CD4-positive, alpha-beta T cell treated with Interleukin-15 for 1 hour (primary cell): ENCODE measurements at places on chromosomes 2 and 18.

GRCh38 chr18:60739212-60739611, 366.6 kb upstream of the MC4R start:
- DNase-seq: no peak

- DNase-seq: no peak
Measured at GRCh38 chr2:182473635-182474034, 46.8 kb upstream of the PDE1A start.

DNA sequence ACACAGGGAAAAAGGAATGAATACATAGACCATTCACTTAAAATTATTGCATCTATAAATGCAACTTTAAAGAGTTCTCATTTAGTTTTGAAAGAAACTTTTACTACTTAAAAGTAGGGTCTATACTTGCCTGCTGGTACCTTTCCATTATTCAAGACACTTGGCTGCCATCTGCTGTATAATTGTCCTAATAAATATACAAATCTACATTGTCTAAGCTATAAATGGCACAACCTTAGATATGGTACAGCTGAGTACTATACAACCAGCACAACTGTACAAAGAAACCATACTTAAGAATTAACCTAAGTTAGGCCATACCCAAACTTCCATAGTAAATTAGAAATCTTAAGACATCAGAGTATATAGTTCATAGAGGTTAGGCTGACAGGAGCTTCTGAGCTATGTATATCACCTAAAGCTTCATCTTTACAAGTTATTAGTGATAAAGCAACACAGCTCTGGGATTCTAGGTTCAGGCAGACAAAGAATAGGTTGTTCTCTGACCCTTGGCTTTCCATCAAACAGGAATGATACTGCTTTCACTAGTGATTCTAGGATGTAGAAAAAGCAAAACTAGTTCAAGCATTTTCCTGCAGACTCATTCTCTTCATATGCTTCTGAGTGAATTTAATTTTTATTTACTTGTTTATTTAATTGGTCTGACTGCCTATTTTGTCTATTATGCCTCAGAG, 22.1 kb downstream of the EXOC6B start:
- DNase-seq: no peak

- DNase-seq: no peak
Measured at GRCh38 chr2:18484625-18485024, 75.8 kb downstream of the RDH14 start.

DNA sequence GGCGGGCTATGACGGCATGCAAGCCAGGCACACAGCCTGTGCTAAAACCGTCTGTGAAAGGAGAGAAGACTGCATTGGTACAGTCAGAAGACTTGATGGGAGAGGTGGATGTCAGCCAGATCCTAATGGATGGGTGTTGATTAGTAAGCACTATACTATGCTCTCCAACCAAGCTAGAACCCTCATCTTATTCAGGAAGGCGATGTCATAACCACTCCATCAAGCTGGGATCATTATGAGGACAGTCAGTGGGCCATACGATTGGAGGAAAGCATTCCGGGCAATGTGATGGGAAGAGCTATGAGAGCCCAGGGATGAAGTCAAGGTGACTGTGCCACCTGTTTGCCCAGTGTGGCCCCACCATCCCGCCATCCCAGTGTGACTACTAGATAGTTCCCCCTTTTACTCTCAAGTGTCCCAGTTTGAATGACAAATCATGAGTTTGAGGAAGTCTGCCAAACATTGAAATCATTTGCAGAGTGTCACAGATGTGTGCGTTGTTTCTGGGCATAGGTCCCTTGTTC, 66.4 kb downstream of the MRPS9 start:
- no peak for DNase-seq

DNA sequence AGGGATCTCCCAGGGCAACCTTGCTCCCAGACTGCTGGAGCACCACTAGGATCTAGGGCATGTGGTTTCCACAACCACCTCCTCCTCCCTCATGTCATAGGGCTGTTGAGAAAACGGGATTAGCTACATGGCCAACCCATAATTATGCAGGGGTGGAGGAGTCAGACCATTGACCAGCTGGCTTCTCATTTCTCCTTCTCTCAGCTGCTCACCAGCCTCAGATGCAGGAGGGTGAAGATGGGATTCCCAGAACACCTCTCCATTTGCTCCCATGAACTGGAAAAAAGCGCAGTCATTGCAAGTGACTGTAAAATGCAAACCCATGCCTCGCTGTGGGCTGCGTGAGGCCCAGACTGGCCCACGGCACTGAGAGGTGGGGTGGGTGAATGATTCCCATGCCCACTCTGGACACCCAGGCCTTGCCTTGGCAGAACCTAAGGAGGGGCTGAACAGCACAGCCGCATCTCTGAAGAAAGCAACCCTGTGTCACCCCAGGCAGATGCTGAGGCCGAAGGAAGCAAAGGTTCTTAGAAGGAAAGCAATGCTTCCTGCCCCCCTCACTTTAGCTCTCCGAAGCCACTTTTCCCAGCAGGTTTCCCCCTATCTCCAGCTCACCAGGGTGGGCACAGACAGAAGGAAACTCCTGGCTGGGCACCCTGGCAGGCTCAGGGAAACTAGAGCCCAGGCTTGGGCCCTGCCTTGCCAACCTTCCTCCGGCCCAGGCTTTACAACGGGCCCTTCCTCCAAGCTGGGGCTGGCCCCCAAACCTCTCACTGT, 69.6 kb upstream of the RTN4 start:
- no peak for DNase-seq

GRCh38 chr18:69216321-69216720, 184.4 kb upstream of the DOK6 start:
- no peak for DNase-seq

DNA sequence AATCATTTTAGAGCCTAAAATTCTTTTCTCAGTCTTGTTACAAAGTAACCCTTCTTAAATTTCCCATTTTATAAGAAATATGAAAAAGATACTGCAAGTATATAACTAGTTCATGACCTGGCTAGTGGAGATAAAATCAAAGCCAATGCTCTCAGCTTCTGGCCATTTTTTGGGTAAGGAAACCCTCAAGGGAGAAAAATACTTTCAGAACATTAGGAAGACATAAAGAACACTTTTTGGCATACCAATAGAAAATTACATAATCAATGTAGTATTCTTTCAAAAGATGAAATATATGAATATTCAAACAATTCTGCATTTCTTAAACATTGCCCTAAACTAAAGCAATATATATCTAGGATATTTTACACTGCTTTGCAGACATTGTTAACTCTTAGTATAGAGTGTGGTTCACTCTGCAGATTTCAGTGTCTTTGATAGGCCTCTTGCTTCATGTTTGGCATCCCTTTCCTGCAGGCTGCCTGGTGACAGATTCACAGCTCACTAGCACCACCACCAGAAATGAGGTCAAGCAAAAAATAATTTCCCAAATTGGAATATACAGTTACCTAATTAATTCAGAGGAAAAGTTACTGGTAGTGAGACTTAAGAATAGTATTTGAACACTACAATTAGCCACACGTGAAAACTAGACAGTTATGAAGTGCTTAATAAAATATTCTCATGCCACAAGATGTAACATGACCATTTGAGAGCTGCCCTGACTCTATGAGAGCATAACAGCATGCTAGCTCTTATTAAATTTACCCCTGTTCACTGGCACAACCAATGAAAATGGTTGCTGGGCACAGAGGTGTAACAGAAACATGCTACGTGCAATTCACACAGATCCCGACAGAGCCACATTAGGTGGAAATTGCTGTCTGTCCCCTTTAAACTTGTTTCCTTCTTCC, 36.0 kb downstream of the PAIP2B start:
- no peak for DNase-seq

DNA sequence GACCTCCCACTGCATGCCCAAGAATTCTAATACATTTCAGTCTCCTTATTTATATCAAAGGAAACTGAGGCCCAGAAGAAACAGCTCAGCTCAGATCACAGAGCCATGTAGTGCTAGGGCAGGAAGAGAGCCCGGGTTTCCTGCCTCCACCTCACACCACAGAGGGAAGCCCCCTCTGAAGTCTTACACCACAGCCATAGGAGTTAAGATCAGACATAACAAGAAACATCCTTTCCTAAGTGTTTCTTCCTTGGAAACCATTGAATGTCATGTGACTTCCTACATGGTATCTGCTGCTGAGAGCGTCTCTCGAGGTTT, 102.1 kb downstream of the MTCL1 start:
- no peak for DNase-seq

DNA sequence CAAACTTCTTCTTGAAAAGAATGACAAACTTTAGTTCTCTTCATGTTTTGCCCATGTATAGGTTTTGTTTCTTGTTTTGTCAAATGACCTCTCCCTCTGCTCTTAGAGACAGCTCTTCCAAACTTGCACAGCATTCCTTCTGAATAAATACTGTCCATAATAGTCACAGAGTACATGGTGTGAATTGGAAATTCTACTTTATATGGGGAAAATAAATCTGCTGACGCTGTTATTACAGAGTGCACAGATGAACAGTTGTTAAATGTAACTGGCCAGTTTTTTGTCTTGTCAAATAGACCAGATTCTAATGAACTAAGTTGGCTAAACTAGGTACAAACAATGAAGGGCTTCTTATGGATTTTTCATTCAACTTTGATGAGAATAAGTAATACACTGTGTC, 115.8 kb upstream of the DTNA start:
- DNase-seq: no peak

DNA sequence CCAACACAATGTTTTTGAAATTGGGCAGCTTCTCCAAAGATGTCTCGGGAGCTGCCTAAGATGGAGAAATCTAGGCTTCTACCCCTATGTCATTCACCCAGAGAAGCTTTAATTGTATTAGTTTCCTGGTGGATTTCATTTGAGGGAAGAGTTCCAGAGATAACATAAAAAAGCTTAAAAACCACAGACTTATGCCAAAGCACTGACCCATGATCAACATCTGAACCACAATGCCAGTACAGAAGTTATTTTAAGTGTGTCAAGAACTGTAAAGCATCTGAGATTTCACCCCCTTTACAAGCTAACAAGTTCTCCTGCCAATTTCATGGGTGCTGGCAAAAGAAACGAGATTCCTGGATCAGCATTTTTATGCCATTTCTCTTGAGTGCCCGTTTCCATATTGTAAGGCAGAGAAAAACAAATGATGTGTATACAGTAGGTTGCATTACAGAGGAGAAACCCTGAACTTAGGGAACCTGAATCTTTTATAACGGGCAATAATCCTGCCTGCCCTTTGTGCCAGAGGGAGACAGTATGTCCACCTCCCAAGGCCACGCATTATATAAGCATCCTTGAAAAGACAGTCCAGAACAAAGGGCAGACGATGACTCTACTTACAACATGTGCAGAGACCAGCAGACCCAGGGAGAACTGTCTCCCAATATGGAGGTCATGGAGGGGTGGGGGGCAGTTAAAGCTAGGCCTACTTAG, 44.1 kb downstream of the MREG start:
- DNase-seq: no peak

GRCh38 chr2:70887550-70888246, 48.0 kb upstream of the ATP6V1B1 start:
- no peak for DNase-seq

GRCh38 chr18:44818668-44819403, 138.1 kb downstream of the SETBP1 start:
- DNase-seq: no peak

GRCh38 chr2:9918275-9918674, 33.2 kb upstream of the GRHL1 start:
- DNase-seq: no peak

GRCh38 chr18:50726960-50727589, 92.7 kb downstream of the MRO start:
- no peak for DNase-seq

- DNase-seq: no peak
Measured at GRCh38 chr2:648476-649424, 28.5 kb downstream of the TMEM18 start.

- no peak for DNase-seq
Measured at GRCh38 chr2:215171151-215171550, 32.7 kb upstream of the ABCA12 start.

DNA sequence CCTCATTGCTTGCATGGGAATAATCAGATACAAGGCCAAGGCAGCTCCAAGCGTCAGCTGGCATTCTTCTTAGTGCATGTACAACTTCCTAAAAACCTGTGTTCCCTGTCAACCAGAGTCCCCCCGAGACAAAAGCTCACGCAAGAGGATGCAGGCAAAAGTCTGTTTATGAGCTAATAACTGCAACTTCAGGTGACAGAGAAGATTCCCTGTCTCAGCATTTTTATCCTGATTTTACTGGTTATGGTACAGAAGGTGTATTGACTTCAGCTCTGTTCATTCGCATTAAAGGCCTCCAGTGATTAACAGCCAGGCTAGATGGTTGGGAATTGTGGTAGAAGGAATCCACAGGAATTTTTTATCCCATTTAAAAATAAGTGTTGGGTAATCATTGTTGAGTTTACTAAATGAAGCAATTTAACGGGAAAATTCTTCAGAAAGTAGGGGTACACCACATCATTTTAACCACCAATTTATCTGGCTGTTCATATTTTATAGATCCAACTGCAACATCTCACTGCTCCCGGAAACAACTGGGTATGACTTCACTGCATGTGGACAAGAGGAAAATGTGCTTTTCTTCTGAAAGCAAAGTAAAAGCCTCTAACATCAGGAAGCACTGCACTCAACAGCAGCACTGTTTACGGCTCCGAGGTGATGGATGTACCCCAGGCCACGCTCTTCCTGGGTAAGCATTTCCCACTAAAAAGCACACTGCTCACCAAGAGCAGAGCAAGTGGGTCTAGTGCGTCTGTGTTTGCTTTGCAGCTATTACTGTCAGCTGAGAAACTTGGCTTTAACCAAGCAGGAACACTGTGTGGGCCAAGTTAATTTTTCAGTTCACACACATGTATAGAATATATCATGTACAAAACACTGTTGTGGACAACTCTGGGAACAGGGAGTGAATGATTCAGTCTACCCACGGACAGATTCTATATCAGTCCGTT, 31.9 kb downstream of the CCBE1 start:
- no peak for DNase-seq

DNA sequence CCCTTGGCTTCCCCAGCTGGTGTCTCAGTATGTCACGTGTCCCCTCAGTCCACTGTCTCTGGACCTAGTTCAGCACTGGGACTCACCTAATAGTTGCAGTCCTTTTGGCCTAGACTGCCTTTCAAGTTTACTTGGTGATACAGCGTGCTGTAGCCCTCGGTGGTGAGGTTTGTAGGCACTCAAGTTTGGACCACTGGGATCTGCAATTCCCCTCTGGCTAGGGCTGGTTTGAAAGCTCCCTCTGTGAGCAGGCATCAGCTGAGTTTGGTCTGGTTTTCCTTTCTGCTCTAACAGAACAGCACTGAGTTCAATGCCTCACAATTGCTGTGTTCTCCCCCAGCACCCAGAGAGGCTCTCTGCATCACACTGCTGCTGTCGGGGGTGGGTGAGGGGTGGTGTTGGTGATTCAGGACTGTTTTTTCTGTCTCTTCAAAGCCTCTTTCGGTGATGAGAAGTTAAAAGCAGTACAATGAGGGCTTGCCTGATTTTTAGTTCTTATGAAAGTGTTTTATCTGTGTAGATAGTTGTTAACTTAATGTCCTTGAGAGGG, 494.2 kb downstream of the TDRD15 start:
- DNase-seq: no peak

GRCh38 chr2:30656079-30656478, 151.2 kb downstream of the CAPN13 start:
- no peak for DNase-seq

DNA sequence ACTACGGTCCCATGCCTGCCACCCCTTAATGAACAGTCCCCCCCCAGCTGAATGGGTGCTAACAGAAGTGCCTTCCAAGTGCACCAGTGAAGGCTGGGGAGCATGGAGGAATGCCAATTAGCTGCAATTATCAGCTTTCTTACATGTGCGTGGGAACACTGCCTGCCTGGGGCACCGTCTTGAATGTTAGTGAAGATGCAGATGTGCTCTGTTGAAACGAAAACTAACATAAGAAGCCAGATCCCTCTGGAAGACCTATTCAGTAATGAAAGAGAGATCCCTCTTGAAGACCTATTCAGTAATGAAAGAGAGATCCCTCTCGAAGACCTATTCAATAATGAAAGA, 154.5 kb downstream of the CLIP4 start:
- DNase-seq: no peak

- DNase-seq: no peak
Measured at GRCh38 chr18:51447351-51448342, 250.2 kb upstream of the MEX3C start.
